ENCODE measurements at places on chromosomes 3 and 15.

DNA sequence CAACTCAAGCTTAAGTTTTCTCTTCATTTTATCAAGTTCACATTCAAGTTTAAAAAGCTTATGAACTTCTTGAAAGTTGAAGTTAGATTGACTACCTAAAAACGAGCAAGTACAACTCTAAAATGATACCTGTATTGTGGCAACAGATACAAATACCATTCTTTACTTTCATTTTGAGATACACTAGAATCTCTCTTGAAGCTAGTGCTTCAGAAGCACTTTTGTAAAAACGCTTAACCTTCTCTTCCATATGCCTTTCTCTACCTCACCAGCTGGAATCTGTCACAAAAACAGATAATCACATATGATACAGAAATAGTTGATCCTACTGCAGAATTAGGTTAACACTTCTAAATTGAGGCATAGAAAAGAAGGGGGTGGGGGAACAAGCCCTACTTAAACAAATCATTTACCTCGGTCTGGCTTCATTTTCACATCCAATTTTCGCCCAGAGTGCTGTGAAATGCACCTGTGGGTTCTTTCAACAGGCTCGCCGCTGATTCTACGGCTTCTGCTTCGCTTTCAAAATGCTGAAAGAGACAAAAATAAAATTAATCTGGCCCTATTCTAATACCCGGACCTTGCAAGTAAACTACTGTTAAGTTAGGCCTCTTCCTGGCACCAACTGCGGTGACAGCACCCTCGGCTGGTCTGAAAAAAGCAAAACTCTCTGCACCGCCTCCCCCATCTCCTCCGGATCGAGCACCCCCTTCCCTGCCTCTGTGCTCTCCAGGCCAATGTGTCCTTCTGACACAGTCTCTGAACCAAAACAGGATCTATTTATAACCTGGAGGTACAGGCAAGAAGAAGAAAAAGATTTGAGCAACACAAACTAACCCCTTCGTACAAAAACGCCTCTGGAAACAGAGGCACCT, 1.4 kb downstream of the ATOSA start:
- peak; percentile 27 for DNase-seq

- no peak for DNase-seq
Observed at GRCh38 chr3:63563572-63563971, 88.9 kb upstream of the SNTN start.

GRCh38 chr15:98599909-98600691, 48.2 kb upstream of the IGF1R start:
- DNase-seq = no peak

- no peak for DNase-seq
Observed at GRCh38 chr15:40002295-40002694, 36.7 kb downstream of the SRP14 start.

DNA sequence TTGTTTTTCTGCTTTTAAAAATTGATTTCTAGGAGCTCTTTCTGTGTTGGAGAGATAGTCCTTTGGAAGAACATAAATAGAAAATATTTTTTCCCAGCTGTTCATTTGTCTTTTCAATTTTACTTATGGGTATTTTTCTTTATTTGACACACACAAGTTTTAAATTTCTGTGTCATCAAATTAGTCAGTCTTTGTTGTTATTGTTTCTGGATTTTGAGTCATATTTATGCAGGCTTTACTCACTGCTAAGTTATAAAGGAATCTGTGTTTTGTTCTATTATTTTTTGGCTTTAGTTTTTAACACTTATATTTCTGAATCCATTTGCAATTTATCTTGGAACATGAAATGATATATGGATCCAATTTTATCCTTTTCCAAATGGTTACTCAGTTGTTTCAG, 5.9 kb upstream of the GHSR start:
- no peak for DNase-seq

GRCh38 chr15:58324533-58324932, 107.3 kb upstream of the LIPC start:
- no peak for DNase-seq

DNA sequence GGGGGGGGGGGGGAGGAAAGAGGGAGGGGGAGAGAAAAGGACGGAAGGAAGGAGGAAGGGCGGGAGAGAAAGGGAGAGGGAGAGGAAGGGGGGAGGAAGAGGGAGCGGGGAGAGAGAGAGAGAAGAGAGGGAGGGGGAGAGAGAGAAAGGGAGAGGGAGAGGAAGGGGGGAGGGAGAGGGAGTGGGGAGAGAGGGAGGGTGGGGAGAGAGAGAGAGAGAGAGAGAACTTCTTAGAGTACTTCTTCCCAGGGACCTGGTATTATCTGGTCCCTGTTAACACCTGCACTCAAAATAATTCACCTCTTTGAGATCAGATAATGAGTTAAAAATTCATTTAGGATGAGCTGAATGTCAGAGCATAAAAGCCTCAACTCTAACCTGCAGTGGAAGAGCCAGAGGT, 1.1 kb downstream of the SEC13 start:
- DNase-seq = no peak

DNA sequence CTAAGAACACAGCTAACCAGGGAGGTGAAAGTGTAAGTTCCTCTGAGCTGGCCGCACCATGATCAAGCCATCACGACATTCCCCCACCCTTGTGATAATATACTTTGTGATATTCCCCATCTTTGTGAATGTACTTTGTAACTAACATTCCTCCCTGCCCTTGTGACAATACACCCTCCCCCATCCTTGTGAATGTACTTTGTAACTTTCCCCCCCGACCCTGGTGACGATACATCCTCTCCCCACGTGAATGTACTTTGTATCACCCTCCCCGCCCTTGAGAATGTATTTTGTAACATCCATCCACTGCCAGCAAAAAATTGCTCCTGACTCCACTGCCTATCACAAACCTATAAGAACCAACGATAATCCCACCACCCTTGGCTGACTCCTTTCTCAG, 20.2 kb upstream of the OR5H6 start:
- DNase-seq = no peak

- no peak for DNase-seq
Observed at GRCh38 chr3:32901005-32901932, 50.2 kb upstream of the CCR4 start.

DNA sequence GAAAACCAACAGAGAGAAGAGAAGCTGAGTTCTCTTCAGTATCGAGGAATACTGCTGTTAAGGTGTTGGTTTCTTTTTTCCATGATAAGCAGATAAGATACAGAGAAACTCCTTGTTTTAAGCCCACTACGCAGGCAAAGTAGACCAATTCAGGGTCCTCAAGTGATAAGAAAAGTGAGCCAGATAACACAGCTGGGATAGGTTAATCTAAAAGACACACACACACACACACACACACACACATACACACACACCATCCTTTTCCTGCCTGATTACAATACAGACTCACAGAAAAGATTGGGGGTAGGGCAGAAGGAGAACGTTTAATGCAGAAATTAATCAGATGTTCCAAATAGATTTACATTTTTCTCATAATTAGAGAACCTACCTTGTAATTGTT, 6.5 kb upstream of the PHLDB2 start:
- no peak for DNase-seq

GRCh38 chr15:66886241-66886675, 179.1 kb upstream of the SMAD3 start:
- no peak for DNase-seq

DNA sequence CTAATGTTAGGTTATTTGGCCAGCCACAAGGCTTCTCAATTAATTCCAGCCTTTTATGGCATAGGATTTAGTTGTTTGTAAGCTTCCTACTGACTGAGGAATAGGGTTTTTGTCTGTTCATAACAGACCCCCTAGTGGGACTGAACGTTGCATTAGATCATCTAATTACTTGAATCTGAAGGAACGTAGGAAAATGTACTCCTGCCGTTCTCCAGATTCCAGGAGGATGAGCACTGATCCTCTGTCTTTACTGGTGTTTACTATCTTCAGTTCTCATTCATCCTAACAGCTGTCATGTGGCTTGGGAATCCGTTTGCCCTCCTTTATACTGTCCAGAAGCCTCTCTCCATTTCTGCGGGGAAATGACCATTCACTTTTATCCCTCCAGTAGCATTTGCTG, 52.7 kb downstream of the RAD54L2 start:
- no peak for DNase-seq

DNA sequence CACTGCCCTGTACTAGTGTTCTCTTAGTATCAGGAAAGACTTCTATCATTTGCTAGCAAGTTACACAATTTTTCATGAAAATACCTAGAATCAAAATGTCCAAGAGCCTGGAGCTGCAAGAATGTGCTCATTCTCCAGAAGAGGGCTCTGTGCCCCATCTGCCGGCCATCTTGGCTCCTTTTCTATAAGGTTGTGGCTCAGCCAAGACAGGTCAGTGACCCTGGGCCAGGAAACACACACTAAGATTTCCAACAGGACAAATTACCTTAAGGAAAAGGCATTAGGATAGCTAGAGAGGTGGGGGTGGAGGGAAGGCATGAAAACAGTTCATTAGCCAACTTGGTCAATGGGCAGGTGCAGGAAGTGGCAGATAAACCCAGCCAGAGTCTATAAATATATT, 20.7 kb downstream of the TIMP4 start:
- DNase-seq = no peak

- DNase-seq = peak; percentile 29
Observed at GRCh38 chr3:114383875-114384557, 90.2 kb downstream of the TIGIT start.

DNA sequence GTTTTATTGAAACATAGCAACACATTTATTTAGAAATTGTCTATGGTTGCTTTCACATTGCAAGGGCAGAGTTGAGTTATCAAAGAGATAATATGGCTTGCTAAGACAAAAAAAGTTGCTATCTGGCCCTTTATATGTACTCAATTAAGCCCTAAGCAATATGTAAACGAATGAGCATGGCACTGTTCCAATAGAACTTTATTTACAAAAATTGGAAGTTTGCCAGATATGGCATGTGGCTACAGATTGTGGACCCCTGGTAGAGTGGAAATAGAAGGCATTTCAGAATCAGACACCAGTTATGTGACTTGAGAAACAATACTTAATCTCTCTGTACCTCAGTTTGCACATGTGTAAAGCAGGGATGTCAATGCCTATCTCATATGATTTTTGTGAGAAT, 515.6 kb upstream of the SGO1 start:
- DNase-seq = no peak

DNA sequence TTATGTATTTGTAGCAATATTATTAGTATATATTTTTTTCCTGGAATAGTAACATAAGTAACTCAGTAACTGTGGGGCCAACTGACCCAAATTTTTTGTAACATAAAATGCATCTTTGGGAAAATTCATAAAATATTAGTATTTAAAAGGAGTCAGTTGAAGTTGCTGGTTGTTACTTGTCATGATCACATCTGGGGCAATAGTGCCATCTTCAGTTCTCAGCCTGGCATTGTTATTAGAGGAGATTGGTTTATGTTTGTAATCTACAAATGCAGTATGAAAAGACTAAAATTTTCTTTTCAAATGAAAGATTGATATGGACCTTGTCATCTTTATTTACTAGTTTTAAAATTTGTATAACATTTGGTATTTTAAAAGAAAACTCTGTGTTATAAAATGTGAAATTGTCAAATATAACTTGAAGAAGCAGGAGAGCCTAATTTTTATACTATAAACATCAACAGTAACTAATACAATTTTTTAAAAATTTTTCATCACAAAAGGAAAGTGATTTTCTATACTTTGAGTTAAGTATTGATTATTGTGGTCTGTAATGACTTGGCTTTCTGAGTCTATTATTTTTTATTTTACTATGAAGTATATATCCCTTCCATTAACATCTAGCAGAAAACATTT, 38.8 kb upstream of the MLF1 start:
- DNase-seq = no peak

DNA sequence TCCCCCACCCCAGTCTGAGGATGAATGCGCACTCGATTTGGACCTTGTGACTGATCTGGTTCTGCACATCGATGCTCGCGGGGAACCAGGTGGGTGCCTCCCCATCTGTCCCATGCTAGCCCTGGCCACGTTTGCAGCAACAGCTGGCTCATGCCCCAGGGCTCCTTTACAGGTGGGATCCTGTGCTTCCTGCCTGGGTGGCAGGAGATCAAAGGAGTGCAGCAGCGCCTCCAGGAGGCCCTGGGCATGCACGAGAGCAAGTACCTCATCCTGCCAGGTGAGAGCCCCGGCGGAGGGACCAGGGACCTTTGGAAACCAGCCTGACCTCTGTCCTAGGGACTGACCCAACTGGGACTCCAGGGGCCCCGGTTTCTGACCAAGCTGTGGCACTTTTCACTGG, 44.3 kb downstream of the DHX30 start:
- no peak for DNase-seq

All from activated CD8-positive, alpha-beta memory T cell treated with anti-CD3 and anti-CD28 coated beads for 1 hour (primary cell).